ENCODE measurements at places on chromosomes 7 and 10. TPM values are rescaled to one million over a fixed set of nuclear protein-coding genes. Genes with fewer than 3 reads are reported as not detected.

ZNF777 gene
- total RNA-seq, result 13.6 TPM

CYP2C19 gene
- 0.09 TPM for total RNA-seq

LRIT1 gene
- total RNA-seq, result not detected

RNF32 gene
- 1.3 TPM for total RNA-seq

All from WTC11 (cell line).